MCF 10A (cell line): ENCODE measurements at places on chromosomes 7 and 10.

- no peak for DNase-seq
- H3K27ac ChIP-seq: no peak overlapping the region
- H3K36me3 ChIP-seq: no peaks in the 10 kb centered on the region
- H3K4me3 ChIP-seq: no peak overlapping the region
- H3K4me1 ChIP-seq: no peaks in the 10 kb centered on the region
Measured at GRCh38 chr7:142717453-142717852, 31.8 kb upstream of the PRSS1 start.

GRCh38 chr7:994592-995308, 11.8 kb downstream of the CYP2W1 start:
- H3K27ac ChIP-seq: no peak overlapping the region

- H3K36me3 ChIP-seq: no peaks in the 10 kb centered on the region
- DNase-seq: peak; percentile 5
- no peak overlapping the region for H3K4me3 ChIP-seq
- no peaks in the 10 kb centered on the region for H3K27me3 ChIP-seq
- no peaks in the 10 kb centered on the region for H3K4me1 ChIP-seq
Measured at GRCh38 chr7:112546723-112547513, 66.1 kb downstream of the LSMEM1 start.

GRCh38 chr10:11147722-11148121, 130.1 kb downstream of the CELF2 start:
- DNase-seq: no peak
- H3K27ac ChIP-seq: no peak overlapping the region
- H3K4me1 ChIP-seq: no peaks in the 10 kb centered on the region
- no peak overlapping the region for H3K4me3 ChIP-seq
- H3K36me3 ChIP-seq: no peaks in the 10 kb centered on the region

DNA sequence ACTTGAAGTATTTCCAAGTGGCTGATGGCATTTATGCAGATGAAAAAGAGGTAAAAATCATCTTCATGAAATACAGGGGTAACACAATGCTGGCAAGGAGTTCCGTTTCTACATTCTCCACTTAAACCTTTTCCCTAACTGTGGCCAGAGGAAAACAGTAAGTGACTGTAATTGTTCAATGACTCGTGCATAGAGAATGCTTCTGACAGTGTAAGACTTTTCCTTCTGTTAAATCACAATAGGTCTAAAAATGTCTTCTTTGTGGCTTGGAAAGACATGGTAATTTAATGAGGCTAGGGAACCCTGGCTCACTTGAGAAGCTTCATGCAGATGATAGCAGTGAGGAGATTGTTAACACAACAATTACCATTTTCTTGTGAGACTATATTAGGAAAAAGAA, 50.3 kb upstream of the RSU1 start:
- no peaks in the 10 kb centered on the region for H3K36me3 ChIP-seq
- no peaks in the 10 kb centered on the region for H3K27me3 ChIP-seq
- H3K4me1 ChIP-seq: no peaks in the 10 kb centered on the region
- H3K27ac ChIP-seq: no peak overlapping the region

DNA sequence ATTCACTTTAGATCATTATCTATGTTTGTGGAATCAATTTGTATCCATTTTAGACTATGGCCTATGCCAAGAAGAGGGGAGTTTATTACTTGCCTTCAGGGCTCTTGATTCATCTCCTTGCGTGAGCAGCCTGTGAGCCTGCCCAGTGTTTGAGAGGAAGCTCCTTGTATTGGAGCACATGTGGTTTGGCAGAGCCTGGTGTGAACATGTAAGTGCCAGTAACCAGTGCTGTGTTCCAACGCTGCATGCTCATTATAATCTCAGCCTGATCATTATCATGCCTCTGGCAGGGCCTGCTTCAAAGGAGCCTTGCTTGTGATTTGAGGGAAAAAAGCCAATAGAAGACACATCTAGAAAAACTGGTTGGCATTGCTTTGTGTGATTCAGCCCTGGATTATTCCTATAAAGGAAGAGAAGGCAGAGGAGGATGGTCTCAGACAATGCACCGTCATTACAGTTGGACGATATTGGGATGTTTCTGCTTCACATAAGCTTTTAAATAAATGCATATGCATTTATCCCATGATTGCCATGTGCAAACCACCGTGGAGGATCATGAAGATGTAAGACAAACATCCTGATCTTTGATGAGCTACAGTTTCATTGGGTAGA, 203.4 kb upstream of the AHR start:
- peak overlapping the region; percentile 87 for H3K27ac ChIP-seq
- H3K4me1 ChIP-seq: peaks cover 49% of the 10 kb centered on the region
- H3K4me3 ChIP-seq: no peak overlapping the region
- peak; percentile 99 for DNase-seq

DNA sequence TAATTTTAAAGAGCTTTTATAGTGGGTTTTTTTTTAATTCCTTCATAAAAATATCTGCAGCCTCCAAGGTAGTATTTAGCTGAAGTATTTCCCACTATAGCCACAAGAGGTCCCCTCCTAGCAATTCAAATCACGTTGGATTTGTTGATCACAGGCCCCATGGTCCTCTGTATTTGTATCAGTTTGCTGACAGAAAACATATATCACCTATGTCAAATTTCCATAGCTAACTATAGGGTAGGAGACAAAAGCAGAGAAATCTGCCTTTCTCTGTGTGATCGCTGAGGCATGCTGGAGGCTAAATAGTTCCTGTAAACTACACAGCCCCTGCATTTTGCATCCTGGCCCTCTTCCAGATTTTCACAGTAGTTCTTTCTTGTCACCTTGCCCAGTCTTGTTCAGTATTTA, 1.7 kb upstream of the CTNNA3 start:
- H3K4me1 ChIP-seq: no peaks in the 10 kb centered on the region
- no peaks in the 10 kb centered on the region for H3K36me3 ChIP-seq
- DNase-seq: peak; percentile 64

- no peaks in the 10 kb centered on the region for H3K27me3 ChIP-seq
- peaks cover 7% of the 10 kb centered on the region for H3K36me3 ChIP-seq
- peak overlapping the region; percentile 4 for H3K27ac ChIP-seq
- no peak overlapping the region for H3K4me3 ChIP-seq
Measured at GRCh38 chr7:116683786-116684185, 11.8 kb downstream of the MET start.

GRCh38 chr10:89142590-89142989, 64.5 kb downstream of the CH25H start:
- H3K36me3 ChIP-seq: no peaks in the 10 kb centered on the region
- H3K4me1 ChIP-seq: peaks cover 21% of the 10 kb centered on the region
- no peak overlapping the region for H3K27ac ChIP-seq

DNA sequence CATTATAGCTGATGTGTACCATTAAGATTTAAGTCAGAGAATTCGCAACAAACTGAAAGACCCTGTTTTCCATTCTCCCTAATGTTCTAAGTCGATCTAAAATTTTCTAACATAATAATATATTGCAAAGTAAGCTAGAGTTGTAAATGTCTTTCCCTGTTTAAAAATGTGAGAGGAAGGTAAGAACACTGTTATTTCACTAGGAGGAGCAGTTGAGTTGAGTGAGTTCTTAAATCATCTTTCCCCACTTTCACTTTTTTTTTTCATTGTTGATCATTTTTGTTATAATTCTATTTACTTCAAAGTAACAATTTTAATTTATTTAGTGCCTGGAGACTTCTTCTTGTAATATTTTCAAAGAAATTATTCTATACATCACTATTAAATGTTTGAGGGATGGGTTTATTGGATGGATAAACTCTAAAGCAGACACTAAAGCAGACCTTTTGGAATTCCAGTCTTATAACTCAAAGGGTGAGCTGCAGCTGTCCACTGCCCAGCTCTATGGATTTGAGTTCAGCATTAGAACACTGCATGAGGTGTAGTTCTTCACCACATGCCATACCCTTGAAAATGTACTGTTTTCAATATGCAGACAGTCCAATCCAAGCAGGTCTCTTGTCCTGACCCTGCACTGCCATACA, 181.3 kb upstream of the FZD1 start:
- H3K27ac ChIP-seq: no peak overlapping the region
- no peaks in the 10 kb centered on the region for H3K4me1 ChIP-seq
